Activated CD8-positive, alpha-beta memory T cell treated with anti-CD3 and anti-CD28 coated beads for 48 hours (primary cell): ENCODE measurements at places on chromosomes 1 and 21.

- DNase-seq = no peak
These were observed 7.7 kb downstream of the ENSA start for GRCh38 chr1:150621497-150622302.

GRCh38 chr1:160829766-160830165 lies 32.9 kb downstream of the CD244 start:
- DNase-seq = no peak

DNA sequence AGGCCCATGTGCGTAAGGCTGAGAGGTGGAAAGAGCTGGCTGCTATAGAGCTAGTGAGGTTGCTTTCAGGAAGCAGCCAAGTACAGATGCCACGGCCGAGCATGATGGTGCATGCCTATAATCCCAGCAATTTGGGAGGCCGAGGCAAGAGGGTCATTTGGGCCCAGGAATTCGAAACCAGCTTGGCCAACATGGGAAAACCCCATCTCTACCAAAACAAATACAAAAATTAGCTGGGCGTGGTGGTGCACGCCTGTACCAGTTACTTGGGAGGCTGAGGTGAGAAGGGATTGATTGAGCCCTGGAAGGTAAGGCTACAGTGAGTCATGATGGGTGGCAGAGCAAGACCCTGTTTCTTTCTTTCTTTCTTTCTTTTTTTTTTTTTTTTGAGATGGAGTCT lies 2.7 kb downstream of the CCDC24 start:
- no peak for DNase-seq

GRCh38 chr1:151881479-151881878 lies 27.8 kb downstream of the THEM4 start:
- DNase-seq = no peak

DNA sequence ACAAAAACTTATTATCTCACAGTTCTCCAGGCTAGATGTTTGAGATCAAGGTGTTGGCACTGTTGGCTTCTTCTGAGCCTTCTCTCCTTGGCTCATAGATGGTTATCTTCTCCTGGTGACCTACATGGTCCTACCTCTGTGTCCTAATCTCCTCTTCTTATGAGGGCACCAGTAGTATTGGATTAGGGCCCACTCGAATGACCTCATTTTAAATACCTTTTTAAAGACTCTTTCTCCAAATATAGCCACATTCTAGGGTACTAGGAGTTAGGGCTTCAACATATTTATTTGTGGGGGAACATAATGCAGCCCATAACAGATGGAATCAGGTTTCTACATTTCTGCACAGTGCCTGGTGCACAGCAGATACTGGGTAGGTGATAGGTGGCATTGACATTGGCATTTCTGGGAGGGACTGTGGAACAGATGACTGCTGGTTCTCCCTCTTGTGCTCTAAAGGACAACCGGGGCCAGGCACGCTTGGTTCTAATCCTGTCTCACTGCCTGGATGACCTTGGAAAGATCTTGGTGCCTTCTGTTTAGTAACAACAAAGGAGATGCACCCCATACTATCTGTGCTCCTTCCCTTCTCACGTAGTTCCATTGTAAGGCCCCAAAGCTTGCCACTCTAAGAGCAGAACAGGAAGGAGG lies 140.3 kb downstream of the PLPP3 start:
- no peak for DNase-seq

GRCh38 chr1:208979776-208980175 lies 603.7 kb upstream of the CAMK1G start:
- DNase-seq = no peak

DNA sequence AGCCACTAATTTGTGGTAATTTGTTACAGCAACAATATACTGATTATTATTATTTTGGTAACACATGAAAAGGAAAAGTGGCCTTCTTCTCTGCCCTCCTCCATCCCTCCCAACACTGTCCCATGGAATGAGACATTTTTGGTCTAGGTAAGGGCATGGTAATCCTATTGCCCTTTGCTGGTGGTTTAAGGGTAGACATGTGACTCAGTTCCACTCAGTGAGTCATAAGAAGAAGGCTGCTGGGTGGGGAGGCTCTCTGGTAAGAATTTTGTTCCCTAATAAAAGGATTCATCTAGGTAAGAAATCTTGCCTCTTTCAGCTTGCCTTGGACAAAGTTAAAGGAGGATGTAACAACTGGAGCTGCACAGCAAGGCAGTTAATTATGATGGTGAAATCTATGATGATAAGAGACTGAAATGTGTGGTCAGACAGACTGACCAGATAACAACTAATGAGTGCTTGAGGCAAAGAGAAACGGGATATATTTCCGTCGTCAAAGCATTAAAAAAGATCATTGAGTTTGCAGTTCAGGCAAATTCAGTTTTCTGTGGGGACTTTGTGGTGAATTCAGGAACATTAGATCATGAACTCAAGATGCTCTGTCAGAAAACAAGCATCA lies 232.0 kb upstream of the KCNK2 start:
- no peak for DNase-seq

- DNase-seq = no peak
These were observed 110.8 kb downstream of the SLC5A9 start for GRCh38 chr1:48333316-48333715.

GRCh38 chr1:197924516-197925123 lies 7.4 kb downstream of the LHX9 start:
- DNase-seq = no peak

DNA sequence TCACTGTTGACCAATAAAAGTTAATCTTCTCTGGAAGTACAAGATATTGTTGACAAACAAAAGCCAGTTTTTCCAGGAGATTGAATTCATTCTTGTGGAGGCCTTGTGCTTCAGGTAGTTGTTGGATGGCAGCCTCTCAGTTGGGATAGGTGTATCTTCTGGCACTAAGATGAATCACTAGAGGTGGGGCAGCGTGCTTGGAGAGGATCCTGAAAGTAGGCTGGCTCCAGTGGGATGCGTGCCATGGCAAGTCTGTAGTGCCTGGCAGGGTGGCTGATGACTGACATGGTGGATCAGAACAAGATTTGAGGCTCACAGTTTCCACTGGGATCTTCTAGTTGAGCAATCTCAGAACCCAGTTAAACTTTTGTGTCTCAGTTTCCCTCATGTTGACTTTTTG lies 2.4 kb downstream of the VPS13D start:
- no peak for DNase-seq

DNA sequence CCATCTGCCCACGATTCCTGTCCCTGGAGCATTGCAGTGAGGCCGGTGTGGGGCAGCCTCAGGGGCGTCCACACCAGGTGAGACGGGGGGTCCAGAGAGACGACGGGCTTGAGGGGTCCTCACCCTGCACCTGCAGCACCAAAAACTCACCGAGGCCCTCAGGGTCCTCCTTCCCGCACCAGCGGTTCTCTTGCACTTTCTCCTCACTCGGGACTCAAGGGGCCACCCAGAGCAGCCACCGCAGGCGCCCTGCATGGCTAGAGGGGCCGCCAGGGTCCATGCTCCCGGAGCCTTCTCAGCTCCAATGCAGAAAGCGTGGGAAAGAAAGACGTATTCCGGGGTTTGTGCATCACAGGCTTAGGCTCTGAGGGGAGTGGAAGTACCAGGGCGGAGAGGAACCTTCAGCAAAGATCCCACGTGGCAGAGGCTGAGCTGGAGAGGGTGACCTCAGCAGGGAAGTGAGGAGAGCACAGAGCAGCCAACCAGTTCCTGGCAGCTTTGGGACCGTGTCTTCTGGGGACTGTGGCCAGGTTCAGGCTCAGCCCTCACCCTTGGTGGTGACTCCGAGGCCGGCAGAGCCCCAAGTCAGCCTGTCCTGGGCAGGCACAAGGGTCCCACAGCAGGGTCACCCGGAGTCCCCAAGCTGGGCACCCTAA lies 19.5 kb upstream of the COL6A2 start:
- no peak for DNase-seq

- DNase-seq = no peak
These were observed 150.1 kb downstream of the PLPP3 start for GRCh38 chr1:56429288-56429687.

DNA sequence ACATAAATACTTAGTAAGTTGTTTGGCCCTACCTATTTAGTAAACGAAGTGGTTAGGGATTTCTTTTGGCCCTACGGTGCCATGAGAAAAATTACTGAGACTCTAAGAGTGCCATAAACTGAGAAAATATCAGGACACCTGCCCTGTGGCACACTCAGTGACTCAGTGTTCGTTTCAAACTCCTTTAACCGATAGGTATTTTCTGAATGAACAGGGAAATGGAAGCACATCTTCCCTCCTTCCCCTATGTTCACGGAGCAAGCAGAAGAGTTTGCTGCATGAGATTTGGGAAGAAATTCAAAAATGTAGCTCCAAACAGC lies 134.2 kb downstream of the KAZN start:
- DNase-seq = no peak

DNA sequence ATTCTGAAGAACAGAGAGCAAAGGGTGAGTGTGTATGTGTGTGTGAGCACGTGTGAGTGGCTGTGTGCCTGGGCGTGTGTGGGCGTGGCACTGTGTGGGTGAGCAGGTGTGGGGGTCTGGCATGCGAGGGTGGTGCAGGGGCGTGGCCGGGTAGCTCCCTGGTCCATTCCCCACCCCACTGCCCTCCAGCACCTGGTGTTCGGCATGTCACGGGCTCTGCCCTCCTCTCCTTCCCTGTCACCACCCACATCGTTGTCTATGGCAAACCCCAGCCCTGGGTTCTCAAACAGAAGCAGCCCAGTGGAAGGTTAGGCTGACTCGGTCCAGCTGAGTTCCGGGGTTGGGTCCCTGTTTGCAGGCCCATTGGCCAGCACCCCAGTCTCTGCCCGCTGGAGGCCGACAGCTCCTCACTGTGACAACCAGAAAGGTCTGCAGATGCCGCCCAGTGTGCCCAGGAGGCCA lies 39.8 kb downstream of the UBE2G2 start:
- no peak for DNase-seq

DNA sequence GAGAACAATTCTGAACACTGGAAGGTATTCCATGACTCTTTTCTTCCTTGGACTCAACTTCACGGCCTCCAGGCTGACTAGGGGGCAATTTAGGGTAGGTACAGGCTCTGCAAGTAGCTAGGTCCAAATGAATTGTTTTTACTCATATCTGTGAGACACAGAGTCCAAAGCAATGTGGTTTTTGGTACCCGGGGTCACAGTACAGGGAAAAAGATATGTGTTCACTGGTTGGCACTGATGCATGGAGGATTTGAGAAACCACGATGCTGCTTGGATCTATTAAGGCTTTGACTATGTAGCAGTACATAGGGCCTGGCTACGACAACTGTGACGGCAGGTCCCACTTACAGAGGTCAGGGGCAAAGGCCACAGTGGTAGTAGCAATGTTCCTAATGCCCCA lies 200.6 kb downstream of the DUSP10 start:
- no peak for DNase-seq

GRCh38 chr1:6142036-6142621 lies 38.0 kb downstream of the CHD5 start:
- no peak for DNase-seq

DNA sequence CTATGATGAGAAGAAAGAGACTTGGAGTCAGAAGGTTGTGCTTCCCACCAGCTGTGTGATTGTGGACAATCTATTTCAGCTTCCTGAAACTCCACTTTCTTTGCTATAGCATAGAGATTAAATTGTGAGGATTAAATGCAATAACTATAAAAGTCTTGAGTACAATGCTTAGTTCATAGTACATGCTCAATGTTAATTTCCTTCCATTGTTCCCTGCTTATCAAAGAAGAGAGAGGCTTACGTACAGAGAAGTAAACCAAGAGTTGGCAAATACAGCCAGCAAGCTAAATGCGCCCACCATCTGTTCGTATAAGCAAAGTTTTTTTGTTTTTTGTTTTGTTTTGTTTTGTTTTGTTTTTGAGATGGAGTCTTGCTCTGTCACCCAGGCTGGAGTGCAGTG lies 317.9 kb upstream of the NFIA start:
- DNase-seq = no peak

- no peak for DNase-seq
These were observed 400.1 kb downstream of the NEGR1 start for GRCh38 chr1:71882226-71882625.

DNA sequence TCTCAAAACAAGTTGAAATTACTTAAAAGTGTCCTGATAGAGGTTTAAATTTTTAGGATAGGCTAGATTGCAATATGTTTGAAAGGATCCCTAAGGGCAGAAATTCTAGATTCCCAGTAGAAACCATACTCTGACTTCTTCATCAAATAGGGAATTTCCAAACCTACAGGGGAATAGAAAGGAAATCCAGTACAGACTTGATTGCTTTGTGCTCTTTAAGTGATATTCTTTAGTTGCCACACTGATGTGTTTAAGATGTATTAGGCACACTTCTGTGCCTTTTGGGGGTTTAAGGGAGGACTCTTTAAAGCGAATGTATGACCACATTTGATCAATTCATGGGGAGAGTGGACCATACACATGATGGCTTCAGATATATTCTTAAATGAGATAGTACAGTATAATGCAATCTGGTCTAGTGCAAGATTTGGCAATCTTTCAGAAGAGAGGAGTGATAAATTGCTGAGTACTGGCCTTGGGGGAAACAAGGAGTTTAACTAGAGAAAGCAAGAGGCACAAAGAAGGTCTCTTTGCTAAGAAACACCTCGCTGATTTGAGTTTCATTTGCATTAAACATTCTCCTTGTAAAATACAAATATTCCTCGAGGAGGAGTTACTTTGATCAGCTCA lies 268.8 kb upstream of the NR5A2 start:
- DNase-seq = no peak

GRCh38 chr21:34085129-34085528 lies 11.8 kb downstream of the MRPS6 start:
- no peak for DNase-seq

- DNase-seq = no peak
These were observed 166.8 kb downstream of the HIVEP3 start for GRCh38 chr1:41751804-41752513.

DNA sequence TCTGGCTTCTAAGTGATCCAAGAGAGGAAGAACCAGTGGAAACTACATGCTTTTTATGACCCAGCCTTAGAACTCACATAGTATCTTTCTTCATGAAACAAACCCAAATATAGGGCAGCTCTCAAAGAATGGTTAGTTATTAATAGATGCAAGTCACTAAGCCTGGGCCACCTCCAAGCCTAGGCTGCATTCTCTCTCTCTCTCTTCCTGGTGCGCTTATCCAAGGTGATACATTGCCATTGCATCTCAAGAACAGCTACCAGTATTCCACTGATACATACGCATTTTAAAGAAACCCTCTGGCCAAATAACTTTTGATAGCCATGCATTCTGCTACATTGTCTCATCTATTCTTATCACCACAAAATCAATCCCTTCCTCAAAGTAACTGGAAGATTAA lies 455.6 kb upstream of the ADGRL2 start:
- DNase-seq = no peak

DNA sequence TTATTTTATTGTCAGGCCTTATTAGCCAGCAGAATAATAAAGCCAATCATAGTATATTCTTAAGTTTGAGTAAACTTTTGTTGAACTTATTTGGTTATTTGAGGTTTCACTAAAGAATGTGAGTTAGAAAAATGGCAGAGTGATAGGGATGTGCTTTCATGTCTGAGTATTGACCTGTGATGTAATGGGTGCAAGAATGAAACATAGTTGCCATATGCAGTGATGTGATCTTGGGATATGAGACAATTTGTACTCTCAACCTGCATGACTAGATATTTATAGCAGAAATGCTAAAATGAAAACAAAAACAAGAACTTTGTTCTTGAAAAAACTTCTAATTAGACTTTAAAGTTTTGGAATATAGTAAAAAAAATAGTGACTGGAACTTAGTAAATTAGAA lies 97.9 kb downstream of the DISP1 start:
- DNase-seq = no peak

- no peak for DNase-seq
These were observed 5.6 kb downstream of the KIFAP3 start for GRCh38 chr1:170068923-170069322.

- no peak for DNase-seq
These were observed 7.2 kb downstream of the MKNK1 start for GRCh38 chr1:46596846-46597245.

- no peak for DNase-seq
These were observed 560.5 kb downstream of the KIF26B start for GRCh38 chr1:245715291-245715701.

- DNase-seq = no peak
These were observed 14.0 kb upstream of the SARS1 start for GRCh38 chr1:109199710-109200109.
